ENCODE measurements at places on chromosomes 3 and 15.

GRCh38 chr3:146537603-146538002, 6.8 kb downstream of the PLSCR1 start:
- DNase-seq: no peak

DNA sequence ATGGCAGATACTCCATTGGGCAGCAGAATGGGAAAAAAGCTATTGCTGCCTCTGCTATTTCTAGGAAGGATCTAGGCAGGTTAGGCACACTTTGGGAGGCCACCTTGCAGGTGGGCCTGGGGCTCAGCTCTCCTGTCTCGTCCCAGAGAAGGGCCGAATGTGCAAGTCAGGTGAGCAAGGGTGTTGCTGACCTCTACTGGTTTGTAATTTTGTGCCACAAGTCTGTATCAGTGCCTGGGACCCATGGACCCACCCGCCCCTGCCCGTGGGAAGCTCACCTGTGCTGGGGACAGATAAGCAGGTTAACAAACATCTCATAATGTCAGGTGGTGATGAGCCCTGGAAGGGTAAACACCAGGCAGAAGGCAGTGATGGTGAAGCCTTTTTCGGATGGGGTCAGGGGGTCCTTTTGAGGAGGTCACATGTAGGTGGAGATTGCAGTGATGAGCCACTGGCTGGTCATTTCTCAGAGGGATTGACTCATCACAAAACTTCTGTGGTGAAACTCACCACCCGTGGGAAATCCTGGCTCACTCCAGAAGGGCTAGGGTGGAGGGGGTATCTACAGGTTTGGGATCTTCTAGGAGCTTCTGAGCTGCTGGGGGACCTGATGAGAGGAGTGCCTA, 161.3 kb downstream of the KLF13 start:
- no peak for DNase-seq

- DNase-seq: no peak
Measured at GRCh38 chr15:94674296-94674695, 442.9 kb downstream of the MCTP2 start.

- DNase-seq: no peak
Measured at GRCh38 chr3:127104586-127104985, 88.3 kb upstream of the PRR23E start.

- no peak for DNase-seq
Measured at GRCh38 chr15:34331809-34332208, 5.8 kb downstream of the SLC12A6 start.

Measured in COR-L47 (cell line).